B cell (primary cell): ENCODE measurements at places on chromosomes 5 and 9. TPM values are rescaled to one million over a fixed set of nuclear protein-coding genes. Genes with fewer than 3 reads are reported as not detected.
A peak's percentile ranks its signal among the peaks of the same experiment; 100 is the strongest.

Gene TAS2R1
- polyA plus RNA-seq: not detected in 2 replicates

Gene MZB1
- polyA plus RNA-seq: 306 and 375 TPM in 2 replicates

Gene ANKRA2
- 24.1 and 35.2 TPM in 2 replicates for polyA plus RNA-seq

- DNase-seq: peak; percentile 79
Observed at GRCh38 chr5:98927242-98927988, 1.4 kb downstream of the CHD1 start.

DNA sequence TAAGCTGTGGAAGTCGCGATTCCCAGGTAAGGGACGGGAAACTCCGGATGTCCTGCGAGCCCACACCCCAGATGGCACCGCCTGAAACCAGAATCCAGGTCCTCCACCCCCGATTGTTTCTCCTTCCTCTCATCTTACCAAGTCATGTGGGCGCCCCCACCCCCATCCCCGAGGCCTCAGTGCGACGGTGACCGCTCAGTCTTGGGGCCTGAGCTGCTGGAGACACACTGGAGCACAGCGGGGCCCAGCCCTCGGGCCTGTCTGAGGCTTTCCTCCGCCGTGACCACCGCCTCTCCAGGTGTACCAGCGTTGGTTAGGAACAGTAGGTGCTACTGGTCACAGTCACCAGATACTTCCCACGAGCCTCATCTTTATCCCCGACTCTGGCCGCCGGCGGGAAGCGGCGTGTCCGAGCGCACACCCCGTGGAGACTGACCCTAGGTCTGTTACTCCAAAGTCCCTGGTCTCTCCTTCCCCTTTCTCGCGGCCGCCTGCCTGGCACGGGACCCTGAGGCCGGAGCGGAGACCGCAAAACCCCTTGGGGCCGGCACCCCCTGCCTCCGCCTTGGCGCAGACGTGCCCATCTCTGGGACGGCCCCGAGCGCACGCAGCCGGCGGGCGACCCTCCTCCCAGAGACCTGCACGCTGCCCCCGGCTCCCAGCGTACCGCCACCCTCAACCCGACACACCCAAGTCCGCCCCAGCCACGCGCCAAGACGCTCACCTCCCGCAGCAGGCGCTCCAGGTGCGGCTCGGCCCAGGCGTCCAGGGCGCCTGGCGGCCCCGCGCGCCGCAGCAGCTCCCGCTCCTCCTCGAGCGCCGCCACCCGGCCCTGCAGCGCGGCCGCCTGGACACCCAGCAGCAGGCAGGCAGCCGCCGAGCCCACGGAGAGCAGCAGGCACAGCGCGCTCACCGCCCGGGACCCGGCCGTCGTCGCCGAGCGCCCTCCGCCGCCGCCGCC, 733 bp downstream of the COL23A1 start:
- peak; percentile 30 for DNase-seq

DNA sequence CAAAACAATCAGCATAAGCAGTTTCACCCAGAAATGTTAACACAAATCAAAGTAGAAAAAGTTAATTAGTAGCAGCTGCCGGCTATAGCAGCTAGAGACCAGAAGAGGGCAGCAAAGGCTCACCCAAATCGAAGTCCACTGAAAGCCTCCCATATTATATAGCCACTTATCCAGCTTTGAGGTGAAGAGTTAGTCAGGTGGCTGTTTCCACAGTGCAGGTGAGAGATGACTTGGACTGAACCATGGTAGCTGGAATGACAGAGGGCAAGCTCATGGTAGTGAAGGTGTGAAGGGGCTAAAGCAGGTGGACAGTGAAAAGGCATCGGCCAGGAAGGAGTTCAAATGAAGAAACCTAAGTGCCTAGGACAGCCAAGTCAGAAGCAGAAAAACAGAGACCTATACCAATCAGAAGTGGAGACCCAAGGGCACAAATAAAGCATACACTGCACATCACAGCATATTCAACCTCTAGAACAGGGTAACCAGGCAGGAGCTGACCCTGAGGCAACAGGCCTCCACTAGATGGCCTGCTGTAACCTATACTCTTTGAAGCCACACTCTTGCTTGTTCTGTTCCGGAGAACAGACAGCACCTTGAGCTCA, 7.2 kb upstream of the RNF38 start:
- DNase-seq: peak; percentile 83

DNA sequence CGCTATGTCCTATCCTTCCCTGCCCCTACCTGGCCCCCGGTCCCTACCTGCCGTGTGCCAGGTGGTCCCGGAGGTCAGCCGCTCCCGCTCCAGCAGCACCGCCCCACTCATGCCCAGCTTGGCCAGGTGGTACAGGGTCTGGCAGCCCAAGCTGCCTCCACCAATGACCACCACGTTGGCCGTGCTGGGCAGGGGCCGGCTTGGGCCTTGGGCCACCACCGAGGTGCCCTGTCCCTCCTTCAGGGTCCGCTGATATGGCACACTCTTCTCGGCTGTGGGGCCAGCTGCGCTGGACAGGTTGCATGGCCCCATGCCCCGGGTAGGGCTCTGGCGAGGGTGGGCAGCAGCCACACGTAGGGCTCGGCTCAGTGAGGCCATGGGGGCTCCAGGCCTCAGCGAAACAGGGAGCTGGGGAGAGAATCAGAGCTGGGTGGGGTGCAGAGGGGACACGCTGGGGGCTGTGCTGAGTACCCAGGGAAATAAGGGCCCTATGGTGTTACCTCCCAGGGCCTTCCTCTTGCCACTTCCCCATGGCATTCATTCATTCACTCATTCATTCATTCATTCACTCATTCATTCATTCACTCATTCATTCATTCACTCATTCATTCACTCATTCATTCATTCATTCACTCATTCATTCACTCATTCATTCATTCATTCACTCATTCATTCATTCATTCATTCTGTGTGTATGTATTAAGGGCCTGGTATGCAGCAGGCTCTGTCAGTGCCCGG, 4.2 kb downstream of the SARDH start:
- no peak for DNase-seq

DNA sequence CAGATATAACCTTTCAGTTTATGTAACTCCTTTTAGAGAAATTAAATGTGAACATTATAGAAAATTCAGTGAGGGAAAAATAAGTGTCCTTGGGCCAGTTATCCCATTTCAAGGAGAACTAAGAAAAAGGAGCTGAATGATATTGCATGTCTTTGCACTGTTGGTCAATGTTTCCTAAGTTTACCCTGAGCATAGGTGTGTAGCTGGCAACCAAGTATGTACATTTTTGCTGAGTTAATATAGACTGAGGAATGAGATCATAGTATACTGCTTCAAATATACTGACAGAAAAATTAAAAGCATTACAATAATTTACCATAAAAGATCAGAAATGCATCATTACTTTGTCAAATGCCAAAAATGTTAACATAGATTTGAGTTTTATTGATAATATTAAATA, 2128.7 kb upstream of the C9orf72 start:
- DNase-seq: no peak

DNA sequence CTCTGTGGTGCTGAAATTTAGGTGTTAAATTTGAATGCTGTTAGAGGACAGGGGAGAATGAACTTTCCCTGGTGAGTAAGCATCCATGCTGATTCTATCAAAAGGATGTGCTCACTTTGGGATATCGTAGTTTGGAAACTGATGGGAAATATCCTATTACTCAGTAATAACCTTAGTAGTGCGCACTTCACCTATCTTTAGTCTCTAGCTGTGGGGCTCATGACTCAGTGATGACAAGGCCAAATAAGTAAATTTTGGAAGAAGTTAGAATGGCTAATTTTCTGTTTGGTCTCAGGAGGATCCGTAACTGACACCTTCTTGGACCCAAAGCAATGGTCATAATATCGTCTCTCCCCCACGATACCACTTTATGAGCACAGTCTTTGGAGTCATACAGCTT, 448.4 kb downstream of the PSAT1 start:
- DNase-seq: no peak
